ENCODE measurements at places on chromosomes 13 and 19. TPM values are rescaled to one million over a fixed set of nuclear protein-coding genes. Genes with fewer than 3 reads are reported as not detected.

GRCh38 chr13:23147827-23148226, 33.0 kb upstream of the SGCG start:
- no peak for DNase-seq

GRCh38 chr13:72504131-72504841, 223.1 kb downstream of the MZT1 start:
- DNase-seq, result no peak

DNA sequence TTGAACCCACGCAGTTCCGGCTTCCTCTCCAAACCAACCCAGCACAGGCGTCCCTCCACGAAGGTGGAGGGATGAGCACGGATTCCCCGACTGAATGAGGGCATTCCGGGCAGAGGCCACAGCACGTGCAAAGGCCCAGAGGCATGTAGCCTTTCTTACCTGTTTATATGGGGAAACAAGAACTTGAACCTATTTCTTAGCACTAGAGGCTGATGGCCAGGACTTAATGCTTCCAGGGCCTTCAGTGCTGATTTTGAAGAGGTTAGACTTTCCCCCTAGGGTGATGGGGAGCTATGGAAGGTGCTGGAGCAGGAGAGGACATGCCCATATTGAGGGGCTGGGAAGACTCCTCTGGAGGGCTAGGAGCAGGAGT, 2.0 kb downstream of the MAST3 start:
- no peak for DNase-seq

GRCh38 chr19:42193706-42194105, 23.8 kb downstream of the DEDD2 start:
- no peak for DNase-seq

DNA sequence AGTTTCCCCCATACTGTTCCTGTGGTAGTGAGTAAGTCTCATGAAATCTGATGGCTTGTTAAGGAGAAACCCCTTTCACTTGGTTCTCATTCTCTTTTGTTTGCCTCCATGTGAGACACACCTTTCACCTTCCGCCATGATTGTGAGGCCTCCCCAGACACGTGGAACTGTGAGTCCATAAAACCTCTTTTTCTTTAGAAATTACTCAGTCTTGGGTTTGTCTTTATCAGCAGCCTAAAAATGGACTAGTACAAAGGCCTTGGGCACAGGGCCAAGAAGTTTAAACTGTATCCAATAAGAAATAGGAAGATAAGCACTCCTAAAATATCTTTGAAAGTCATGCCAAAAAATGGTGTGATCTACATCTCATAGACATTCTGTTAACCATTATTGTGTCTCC, 176.9 kb downstream of the TBC1D4 start:
- DNase-seq, result peak; percentile 6

DNA sequence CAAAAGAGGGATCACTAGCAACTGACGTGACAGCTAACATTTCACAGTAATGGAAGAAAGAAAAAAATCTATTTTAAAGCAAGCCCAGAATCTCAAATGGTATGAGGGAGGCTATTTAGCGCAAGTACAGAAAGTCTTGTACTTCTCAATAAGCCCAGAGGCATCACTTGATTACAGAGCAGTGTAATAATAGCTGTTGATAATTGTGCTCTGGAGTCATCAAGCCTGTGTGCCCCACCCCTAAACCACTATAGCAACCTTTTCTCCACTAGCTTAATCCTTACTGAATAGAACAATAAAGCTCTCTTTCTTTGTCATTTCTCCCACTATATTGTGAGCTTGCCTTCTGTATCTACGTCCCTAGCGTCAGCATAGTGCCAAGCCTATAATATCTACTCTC, 56.6 kb downstream of the FREM2 start:
- DNase-seq, result no peak

- DNase-seq, result no peak
Measured at GRCh38 chr19:13149628-13150186, 468 bp downstream of the STX10 start.

- no peak for DNase-seq
Measured at GRCh38 chr13:113764793-113765563, 6.0 kb downstream of the TMEM255B start.

GRCh38 chr13:103078158-103078557, 11.9 kb upstream of the SLC10A2 start:
- DNase-seq, result no peak

GRCh38 chr13:46154136-46154801, 27.7 kb downstream of the LCP1 start:
- no peak for DNase-seq

DNA sequence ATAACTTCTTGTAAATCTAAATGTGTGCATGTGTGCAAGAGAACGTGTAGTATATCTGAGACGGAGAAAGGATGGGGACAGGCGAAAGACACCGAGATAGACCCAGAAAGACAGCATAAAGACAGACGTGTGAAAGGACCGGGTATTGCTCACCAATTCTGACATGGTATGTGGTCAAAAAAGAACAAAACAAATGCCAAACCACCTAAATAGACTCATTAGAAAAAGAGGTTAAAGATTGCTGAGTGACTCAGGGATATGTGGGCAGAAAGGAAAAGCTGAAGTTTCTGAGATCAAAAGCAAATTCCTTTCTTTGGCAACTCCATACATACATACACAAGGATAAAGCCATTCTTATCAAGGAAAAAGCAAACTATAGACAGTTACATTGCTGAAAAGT, 179.7 kb upstream of the TSC22D1 start:
- no peak for DNase-seq

DNA sequence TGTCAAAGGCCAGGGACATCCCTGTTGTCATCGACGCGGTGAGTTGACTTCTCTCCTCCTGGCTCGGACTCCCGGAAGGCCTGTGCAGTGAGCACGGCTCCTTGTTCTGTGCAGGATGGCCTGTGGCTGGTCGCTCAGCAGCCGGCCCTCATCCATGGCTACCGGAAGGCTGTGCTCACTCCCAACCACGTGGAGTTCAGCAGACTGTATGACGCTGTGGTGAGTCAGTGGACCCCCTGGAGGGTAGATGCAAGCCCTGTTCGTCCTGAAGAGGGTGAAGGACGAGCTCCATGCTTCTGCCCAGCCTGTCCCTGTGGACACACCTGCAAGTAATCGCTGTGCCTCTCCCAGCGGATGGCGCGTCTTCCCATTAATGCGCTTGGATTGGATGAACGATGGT, 19.2 kb downstream of the NAXD start:
- no peak for DNase-seq

- DNase-seq, result peak; percentile 85
Measured at GRCh38 chr19:604355-604754, 14.7 kb downstream of the HCN2 start.

GRCh38 chr19:21463449-21464105, 41.8 kb upstream of the ZNF429 start:
- DNase-seq, result peak; percentile 89

DNA sequence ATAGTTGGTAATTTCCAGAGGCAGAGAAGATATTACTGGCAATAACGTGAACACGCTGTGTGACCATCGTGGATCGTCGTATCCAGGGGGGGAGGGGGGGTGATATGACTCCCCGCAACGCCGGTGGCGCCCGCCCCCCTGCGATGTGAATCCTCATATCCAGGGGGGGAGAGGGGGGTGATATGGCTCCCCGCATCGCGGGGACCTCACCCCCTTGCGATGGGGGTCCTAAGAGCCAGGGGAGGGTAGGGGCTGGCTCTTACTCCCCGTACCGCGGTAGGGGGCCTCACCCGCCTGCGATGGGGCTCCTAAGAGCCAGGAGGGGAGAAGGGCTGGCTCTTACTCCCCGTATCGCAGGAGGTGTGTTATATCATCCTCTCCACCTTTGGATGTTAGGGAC, 31.3 kb upstream of the RGCC start:
- no peak for DNase-seq

GRCh38 chr13:47408546-47409319, 511.9 kb upstream of the HTR2A start:
- DNase-seq, result no peak

GRCh38 chr13:94825507-94825906, 113.2 kb upstream of the SOX21 start:
- no peak for DNase-seq

DNA sequence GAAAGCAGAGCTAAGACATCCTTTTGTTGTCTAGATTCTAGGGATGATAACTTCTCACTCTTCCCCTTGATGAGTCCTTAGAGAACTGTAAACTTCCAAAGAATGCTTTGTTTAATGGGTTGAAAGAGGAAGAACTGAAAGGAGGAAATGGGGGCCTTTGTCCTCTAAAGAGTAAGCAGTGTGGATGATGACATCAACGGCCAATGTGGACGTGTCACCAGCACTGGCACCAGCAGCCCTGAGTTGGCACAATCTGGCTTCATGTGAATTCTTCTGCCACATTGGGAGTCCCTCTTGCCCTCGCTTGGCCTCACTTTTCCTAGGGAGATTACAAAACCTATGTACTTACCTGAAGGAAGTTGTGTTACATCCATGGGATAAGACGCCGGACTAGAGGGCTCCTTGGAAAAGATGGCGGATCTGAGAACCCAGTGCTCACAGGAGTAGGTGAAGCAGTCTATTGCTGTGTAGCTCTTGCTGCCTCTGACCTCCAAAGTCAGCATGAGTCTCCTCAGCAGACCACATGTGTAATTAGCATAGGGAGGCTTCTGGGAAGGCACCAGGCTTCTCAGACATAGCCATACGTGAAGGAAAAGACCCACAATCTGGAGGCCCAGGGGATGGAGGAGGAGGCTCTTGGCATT, 62.8 kb downstream of the RGCC start:
- DNase-seq, result no peak

DNA sequence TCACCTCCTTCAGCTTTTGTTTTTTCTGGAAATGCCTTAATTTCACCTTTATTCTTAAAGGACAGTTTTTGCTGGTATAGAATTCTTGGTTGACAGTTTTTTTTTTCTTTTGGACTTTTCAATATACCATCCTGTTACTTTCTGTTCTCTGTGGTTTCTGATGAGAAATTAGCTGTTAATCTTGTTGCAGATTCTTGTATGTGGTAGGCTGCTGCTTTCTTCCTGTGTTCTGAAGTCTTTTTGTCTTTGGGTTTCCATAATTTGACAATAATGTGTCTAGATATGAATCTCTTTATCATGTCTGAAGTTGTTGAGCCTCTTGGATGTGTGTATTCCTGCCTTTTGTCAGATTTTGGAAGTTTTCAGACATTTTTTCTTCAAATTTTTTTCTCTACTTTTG, 12.0 kb downstream of the ZNF283 start:
- DNase-seq, result no peak

DNA sequence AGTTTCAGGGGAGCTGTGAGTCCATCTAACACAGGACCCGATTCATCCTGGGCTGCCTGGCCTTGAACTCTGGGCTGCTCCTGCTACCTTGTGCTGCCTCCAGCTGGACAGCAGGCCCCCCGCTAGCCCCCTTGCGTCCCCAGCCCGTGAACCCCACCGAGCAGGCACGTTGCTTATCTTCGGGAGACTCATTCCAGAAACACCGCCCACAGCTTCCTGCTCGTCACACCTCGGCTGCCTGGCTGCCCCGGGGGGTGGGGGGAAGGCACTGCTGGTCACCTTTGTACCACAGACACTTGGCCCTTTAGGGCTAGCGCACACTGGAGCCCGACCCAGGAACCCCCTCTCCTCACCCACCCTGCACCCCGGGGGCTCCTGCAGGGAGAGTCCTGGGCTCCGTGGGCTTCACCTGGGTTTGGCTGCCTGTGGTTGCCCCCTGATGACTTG, 48.1 kb downstream of the CRTC1 start:
- DNase-seq, result peak; percentile 72

GRCh38 chr19:11737964-11738745, 591 bp downstream of the ZNF823 start:
- peak; percentile 49 for DNase-seq

- no peak for DNase-seq
Measured at GRCh38 chr13:38753878-38754277, 67.0 kb downstream of the FREM2 start.

Gene CYP4F2
- total RNA-seq, result 0.22 TPM

Gene MADCAM1
- not detected for total RNA-seq

Gene YJU2
- 28.6 TPM for total RNA-seq

Gene FFAR3
- total RNA-seq, result not detected

Gene F2RL3
- total RNA-seq, result 27.6 TPM

Gene ATP8A2
- not detected for total RNA-seq

Gene ABHD8
- total RNA-seq, result 5.6 TPM

Gene KCNRG
- 0.13 TPM for total RNA-seq

Gene IRGC
- total RNA-seq, result not detected

Gene ZNF471
- total RNA-seq, result not detected

Gene MBD3L2
- total RNA-seq, result not detected

Gene OR4F17
- total RNA-seq, result not detected

Gene SIAH3
- not detected for total RNA-seq

Gene FOXO1
- 0.73 TPM for total RNA-seq

Gene LATS2
- total RNA-seq, result 3.7 TPM

All from K562 (cell line).